KBM-7 (cell line): ENCODE measurements at places on chromosomes 2 and 18.

DNA sequence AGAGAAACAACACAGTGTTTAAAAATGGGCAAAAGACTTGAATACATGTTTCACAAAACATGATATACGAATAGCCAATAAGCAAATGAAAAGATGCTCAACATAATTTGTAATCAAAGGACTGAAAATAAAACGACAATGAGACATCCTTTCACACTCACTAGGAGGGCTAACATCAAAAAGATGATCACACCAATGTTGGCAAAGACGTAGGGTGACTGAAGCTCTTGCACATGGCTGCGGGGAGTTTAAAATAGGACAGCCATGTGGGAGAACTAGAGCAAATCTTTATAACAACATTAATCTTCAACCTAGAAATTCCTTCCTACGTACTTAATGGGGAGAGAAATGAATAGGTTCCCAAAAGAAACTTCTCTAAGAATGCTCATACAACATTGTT, 19.2 kb upstream of the SEH1L start:
- DNase-seq, result no peak

GRCh38 chr2:9122367-9122766, 84.2 kb upstream of the ASAP2 start:
- no peak for DNase-seq

DNA sequence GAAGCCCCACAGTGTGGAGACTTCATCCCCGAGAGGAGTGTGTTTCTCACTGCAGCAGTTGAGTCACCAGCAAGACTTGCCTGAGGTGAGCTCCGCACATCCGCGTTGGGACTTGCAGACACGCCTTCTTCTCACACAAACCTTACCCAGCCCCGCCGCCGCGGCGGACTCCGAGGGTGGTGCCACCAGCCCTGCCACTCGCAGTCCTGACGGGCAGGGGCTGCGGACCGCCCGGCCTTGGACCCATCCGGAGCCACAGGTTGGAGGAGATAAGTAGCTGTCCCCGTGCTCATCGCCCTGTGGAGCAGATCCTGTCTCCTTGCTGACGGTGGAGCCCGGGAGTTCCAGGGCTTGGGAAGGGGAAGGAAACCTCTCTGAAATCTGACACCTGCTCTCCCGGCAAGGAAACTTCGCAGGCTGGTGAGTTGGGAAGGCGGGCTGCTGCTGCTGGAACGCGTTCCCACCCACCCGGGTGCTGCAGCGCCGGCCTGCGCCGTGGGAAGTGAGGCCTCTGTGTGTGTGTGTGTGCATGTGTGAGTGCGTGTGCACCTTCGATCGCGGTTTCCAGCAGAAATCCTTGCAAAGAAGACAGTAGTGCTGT, at the start of gene RAB27B:
Gene RAB27B, plus strand, starts transcription at position 197 of the 601 bp plus-strand sequence. CDS start 49,109 bp downstream, outside the sequence.
- DNase-seq, result no peak

DNA sequence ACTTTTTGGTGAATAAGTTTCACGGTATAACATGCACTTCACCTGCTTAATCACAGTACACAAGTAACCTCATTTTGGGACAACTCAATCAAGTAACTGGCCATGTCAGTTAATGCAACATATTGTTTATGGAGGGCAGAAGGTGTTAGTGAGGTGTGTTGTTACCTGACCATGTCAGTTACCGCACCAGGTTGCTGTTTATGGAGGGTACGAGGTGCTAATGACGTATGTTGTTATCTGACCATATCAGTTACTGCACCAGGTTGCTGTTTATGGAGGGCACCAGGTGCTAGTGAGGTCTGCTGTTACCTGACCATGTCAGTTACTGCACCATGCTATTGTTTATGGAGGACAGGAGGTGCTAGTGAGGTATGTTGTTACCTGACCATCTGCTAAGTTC, 135.1 kb upstream of the TPO start:
- DNase-seq, result no peak

- DNase-seq, result no peak
These were observed 135.5 kb upstream of the RMP24 start for GRCh38 chr18:35836932-35837331.

DNA sequence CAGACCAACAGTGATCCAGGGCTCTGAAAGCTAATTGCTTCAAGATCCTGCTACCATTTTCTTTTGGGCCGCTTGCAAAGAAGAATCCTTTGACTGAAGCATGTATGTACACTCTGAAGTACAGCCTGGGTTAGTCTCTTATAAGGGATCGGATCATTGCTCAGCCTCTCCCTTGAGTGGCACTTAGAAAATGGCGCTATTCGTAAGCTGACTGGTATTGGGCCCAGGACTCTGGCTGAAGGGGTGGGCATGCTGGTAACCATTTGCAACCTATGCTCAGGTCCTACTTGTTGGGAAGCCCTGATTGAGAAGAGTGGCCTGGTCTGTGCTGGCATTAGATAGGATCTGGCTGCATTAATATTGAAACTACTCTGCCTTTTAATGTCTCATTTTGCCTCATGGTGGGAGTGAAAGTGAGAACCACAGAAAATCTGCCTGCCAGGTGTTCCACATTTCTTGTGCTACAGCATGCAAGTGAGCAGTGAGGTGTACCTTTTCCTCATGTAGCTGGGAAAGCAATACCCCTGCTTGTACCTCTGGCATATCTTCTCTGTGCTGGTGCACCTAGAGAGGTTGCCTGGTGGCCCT, 661 bp upstream of the MGAT5 start:
- no peak for DNase-seq

GRCh38 chr2:152384992-152385391, 50.0 kb downstream of the FMNL2 start:
- DNase-seq, result no peak

- no peak for DNase-seq
These were observed 31.2 kb downstream of the RBM45 start for GRCh38 chr2:178143481-178143880.

DNA sequence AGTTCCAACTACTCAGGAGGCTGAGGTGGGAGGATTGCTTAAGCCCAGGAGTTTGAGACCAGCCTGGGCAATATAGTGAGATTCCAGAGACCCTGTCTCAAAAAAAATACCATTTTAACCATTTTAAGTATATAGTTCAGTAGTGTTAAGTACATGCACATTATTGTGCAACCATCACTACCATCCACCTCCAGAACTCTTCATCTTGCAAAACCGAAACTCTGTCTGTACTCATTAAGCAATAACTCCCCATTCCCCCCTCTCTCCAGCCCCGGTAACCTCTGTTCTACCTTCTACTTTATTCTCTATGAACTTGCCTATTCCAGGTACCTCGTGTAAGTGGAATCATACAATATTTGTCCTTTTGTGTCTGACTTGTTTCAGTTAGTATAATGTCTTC, 86.4 kb downstream of the GFPT1 start:
- DNase-seq, result no peak

DNA sequence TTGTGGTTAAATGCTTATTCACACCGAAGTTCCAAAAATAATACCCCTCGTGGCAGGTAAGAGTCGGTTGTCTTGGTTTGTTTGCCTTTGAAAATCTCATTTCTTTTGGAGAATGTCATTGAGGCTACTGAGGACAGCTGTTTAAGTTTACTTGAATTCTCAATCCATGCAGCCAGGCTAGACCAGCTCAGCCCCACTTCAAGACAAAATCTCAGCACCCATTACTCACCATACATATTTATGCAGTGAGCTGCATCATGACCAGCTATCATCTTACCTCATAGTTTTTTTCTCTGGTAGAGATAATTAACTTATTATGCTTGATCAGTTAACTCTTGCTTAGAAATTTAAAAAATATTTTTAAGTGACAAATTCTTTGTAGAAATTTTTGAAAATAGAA, 115.9 kb downstream of the HAUS1 start:
- DNase-seq, result no peak

GRCh38 chr18:2338601-2339000, 232.7 kb downstream of the METTL4 start:
- peak; percentile 40 for DNase-seq

DNA sequence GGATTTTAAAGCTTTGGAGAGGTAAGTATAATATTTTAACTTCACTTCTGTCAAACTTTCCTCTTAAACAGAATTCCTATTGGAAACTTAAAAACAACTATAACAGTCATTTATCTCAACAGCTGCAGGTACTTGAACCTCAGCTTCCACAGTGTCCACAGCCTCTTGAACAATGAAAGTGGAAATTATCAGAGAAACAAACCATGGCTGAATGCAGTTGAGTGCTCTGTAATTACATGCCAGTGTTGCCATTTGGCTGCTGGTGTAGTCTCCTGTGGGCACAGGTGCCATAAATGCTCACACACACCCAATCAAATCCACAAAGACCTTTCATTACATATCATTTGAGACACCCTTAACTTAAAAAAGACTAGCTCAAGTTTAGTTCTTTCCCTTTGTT, 125.1 kb downstream of the CPS1 start:
- DNase-seq, result no peak

- no peak for DNase-seq
These were observed 441.8 kb downstream of the CMPK2 start for GRCh38 chr2:6423944-6424343.

- DNase-seq, result no peak
These were observed 109.8 kb downstream of the STK39 start for GRCh38 chr2:168137510-168138180.

DNA sequence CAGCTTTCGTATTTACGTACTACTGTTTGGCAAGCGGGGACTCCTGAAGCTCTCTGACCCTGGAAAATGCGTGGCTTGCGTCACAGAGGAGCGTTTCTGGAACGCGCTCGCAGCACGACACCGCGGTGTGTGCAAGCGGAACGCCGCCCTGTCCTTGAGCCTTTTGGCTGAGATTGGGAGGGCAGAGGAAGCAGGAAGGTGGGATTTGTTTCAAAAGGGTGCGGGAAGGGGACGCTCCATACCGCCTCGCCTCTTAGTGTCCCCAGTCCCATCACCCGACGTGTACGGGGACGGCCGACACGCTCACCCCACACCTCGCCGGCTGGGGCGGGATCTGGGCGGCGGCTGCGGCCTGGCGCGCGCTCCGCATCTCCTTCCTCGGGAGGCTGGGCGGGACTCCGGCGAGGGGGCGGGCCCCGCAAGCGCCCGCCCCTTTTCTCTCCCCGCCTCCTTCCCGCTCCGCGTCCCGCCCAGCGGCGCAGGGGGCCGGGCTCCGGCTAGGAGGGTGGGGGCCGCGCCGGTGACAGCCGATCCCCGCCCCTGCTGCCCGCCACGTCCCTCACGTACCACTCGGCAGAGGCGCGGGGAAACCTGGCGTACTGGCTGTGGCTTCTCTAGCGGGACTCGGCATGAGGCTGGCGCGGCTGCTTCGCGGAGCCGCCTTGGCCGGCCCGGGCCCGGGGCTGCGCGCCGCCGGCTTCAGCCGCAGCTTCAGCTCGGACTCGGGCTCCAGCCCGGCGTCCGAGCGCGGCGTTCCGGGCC, at the start of gene PDK1:
Gene PDK1, plus strand, starts transcription at position 569 of the 762 bp plus-strand sequence. Its CDS starts 61 bp downstream, at position 630.
- peak; percentile 94 for DNase-seq

DNA sequence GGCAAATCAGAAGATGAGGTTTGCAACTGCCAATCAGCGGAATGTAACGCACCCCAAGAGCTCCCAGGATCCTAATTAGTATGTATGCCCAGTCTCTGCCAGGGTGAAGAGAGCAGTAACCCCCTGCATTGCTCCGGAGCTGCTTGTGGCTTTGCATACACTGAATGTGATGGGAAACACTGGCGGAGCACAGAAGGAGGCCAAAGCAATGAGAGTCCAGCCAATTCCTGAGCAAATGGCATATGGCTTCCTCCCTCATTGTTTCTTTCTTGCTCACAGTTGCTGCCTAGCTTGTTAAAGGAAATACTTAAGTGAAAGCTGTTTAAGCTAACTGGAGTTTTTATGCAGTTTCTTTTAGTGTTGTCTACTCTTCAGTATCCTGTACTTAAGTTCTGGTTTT, 343.5 kb upstream of the NT5C1B start:
- no peak for DNase-seq

- peak; percentile 76 for DNase-seq
These were observed 93.0 kb upstream of the SMAD2 start for GRCh38 chr18:48023334-48024008.

- no peak for DNase-seq
These were observed 155.7 kb downstream of the DYM start for GRCh38 chr18:49304751-49305150.

GRCh38 chr2:187915810-187916209, 361.6 kb upstream of the TFPI start:
- no peak for DNase-seq

- DNase-seq, result no peak
These were observed 59.2 kb upstream of the DSG1 start for GRCh38 chr18:31258789-31259188.

DNA sequence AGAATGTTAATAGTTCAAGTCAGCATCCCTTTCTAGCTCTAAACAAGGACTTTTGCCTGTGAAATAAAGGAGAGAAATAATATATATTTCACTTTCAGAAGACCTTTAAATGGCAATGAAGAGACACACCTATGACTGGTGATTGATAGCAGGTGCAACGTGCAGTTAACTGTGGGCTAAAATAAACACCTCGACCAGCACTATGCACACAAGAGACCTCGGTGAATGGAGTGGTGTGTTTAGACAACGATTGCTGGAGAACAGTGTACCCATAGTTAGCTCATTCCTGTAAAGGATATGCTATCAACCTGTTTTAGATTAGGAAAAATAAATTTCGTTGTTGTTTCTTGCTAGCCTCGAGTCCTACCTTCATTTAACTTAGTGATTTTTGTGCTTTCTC, 143.4 kb downstream of the NR4A2 start:
- DNase-seq, result no peak

- DNase-seq, result no peak
These were observed 60.9 kb upstream of the ACAA2 start for GRCh38 chr18:49874238-49874637.

GRCh38 chr2:236196366-236196765, 28.2 kb upstream of the GBX2 start:
- DNase-seq, result no peak

- no peak for DNase-seq
These were observed 332.4 kb downstream of the PARD3B start for GRCh38 chr2:204877691-204878090.

- no peak for DNase-seq
These were observed 250.2 kb upstream of the CWC22 start for GRCh38 chr2:180257247-180257646.

- DNase-seq, result no peak
These were observed 95.5 kb upstream of the CRACDL start for GRCh38 chr2:99031481-99031880.

DNA sequence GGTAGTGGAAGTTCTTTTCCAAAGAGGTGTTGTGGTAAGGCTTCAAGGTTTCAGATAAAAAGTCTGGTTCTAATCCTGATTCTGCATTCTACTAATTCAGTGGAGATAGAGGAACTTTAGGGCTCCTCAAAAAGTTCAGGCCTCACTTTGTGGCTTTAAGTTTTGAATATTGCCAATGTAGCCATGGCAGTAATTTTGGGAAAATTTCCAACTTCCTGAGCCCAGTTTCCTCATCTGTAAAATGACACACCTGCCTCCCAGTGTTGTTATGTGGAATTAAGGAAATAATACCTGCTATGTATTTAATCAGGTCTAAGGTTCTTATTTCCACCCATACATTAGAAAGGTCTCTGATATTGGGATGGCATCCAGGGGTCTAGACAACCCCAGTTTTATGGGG, 147.6 kb upstream of the ITGA6 start:
- peak; percentile 31 for DNase-seq

DNA sequence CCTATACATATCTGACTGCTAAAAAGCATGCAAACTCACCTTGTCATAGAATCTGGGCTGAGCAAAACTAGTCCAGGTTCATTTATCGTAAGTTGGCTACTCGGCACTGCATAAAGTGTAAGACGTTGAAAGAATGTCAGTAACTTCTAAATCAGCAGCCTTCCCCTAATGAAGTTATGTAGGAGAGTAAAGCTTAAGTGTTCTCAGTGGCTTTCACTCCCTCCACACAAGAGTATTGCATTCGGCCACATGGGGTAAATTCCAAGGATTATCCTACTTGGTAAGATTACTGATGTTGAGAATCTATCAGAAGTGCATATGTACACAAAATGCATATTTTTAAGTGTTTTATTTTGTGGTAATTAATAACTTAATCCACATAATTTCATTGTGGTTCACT, 130.1 kb downstream of the LCLAT1 start:
- no peak for DNase-seq

GRCh38 chr18:77049938-77050337, 82.6 kb downstream of the MBP start:
- DNase-seq, result no peak
